ENCODE measurements at places on chromosomes 5 and 9. TPM values are rescaled to one million over a fixed set of nuclear protein-coding genes. Genes with fewer than 3 reads are reported as not detected.
A peak's percentile ranks its signal among the peaks of the same experiment; 100 is the strongest.

DNA sequence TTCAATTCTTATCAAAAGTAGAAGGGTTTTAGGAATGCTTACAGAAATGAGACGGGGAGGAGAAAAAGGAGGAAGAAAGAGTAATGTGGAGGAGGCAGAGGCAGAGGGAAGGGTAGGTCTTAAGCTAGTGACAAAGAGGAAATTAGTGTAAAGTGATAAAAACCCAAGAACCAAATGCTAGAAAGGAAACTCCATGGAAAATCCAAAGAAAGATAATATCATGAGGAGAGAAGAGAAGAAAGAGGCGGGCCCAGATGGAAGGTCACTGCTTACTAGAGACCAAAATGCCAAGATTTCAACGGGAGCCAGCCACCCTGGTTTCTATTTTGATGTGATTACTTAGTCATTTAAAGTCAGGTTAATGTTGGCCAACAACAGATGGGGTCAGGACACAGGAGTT lies 68.6 kb upstream of the IL12B start:
- no peak overlapping the region for H3K27ac ChIP-seq
- H3K36me3 ChIP-seq: no peaks in the 10 kb centered on the region
- no peaks in the 10 kb centered on the region for H3K4me1 ChIP-seq

- no peak overlapping the region for H3K27ac ChIP-seq
- H3K36me3 ChIP-seq: no peaks in the 10 kb centered on the region
- no peak overlapping the region for H3K4me3 ChIP-seq
- no peaks in the 10 kb centered on the region for H3K4me1 ChIP-seq
- no peaks in the 10 kb centered on the region for H3K27me3 ChIP-seq
Measured at GRCh38 chr5:15601274-15601673, 101.3 kb downstream of the FBXL7 start.

DNA sequence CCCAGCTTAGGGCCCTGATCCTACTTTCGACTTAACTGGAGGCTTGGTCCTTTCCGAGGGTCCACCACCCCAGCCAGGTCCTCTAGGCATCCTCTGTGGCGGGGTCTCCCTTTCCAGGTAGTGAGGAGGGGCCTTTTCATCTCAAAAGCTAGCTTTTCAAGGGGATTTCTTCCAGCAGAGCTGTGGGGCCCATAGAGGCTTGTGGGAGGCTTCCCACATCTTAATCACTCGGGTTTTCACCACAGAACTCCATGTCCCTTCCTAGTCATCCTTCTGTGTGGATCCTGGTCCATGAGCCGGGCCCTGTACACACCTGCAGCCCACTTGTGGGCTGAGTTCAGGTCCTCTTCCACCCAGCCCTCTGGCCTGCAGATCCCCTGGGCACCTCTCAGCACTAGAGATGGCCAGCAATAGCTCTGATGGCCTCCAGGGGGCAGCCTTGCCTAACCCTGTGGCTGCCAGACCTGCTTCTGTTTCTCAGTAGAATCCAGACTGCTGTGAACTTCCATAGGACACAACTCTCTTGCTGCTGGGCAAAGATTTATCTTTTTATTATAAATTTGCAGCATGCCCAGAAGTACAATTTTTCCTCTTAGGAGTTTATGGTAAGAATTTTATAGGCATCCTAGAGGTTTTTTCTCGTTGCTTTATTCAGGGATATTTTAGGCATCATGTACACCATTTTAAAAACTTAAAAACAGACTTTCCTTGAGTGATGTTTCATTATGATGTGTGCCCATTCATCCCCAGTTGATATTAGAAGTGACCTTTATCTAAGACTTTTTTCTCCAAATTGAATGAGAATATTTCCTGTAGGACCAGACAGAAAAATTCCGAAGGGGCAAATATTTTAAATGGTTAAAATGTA lies 208.9 kb downstream of the TRIO start:
- H3K4me3 ChIP-seq: no peak overlapping the region
- H3K4me1 ChIP-seq: no peaks in the 10 kb centered on the region
- no peaks in the 10 kb centered on the region for H3K36me3 ChIP-seq
- DNase-seq: peak; percentile 85

GRCh38 chr5:6041977-6042550 lies 336.3 kb downstream of the MED10 start:
- H3K4me1 ChIP-seq: no peaks in the 10 kb centered on the region
- H3K27me3 ChIP-seq: no peaks in the 10 kb centered on the region
- DNase-seq: no peak
- H3K27ac ChIP-seq: no peak overlapping the region

DNA sequence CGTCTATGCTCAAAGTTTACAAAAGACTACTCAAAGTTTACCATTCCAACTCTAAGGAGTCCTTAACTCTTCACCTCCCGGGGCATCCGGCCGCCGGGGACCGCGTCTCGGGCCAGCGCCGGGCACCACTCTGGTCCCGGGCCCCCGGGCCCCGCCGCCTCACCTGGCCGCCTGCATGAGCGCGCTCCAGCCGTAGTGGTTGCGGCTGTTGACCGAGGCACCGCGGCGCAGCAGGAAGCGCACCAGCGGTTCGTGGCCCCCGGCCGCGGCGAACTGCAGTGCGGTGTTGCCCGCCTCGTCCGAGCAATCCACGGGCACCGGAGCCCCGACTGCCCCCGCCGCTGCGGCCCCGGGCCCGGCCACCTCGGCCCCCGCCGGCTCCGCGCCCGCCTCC lies 388 bp downstream of the ANKS6 start:
- peak overlapping the region; percentile 71 for H3K27ac ChIP-seq
- peak; percentile 54 for DNase-seq
- H3K4me3 ChIP-seq: peak overlapping the region; percentile 85

DNA sequence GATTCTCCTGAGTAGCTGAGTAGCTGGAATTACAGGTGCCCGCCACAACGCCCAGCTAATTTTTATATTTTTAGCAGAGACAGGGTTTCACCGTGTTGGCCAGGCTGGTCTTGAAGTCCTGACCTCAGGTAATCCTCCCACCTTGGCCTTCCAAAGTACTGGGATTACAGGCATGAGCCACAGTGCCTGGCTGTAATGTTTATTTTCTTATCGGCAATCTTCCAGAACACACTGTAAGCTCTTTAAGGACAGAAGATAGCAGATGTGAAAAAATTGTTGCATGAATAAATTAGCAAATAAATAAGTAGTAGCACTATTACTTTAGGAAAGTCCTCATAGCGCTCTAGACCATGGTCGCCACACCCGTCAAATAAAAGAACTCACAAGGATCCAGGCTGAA lies 100.5 kb downstream of the ENC1 start:
- no peaks in the 10 kb centered on the region for H3K36me3 ChIP-seq
- no peaks in the 10 kb centered on the region for H3K27me3 ChIP-seq
- H3K4me1 ChIP-seq: peaks cover 30% of the 10 kb centered on the region
- H3K27ac ChIP-seq: no peak overlapping the region
- no peak for DNase-seq

GRCh38 chr5:65359981-65360380 lies 121.7 kb downstream of the ADAMTS6 start:
- H3K27me3 ChIP-seq: no peaks in the 10 kb centered on the region
- H3K4me3 ChIP-seq: no peak overlapping the region
- no peaks in the 10 kb centered on the region for H3K36me3 ChIP-seq

GRCh38 chr5:41508186-41508585 lies 2.2 kb downstream of the PLCXD3 start:
- H3K4me1 ChIP-seq: no peaks in the 10 kb centered on the region
- H3K36me3 ChIP-seq: no peaks in the 10 kb centered on the region
- H3K27ac ChIP-seq: no peak overlapping the region
- DNase-seq: no peak

- H3K4me1 ChIP-seq: no peaks in the 10 kb centered on the region
- H3K27ac ChIP-seq: no peak overlapping the region
- H3K4me3 ChIP-seq: no peak overlapping the region
Measured at GRCh38 chr9:76787677-76788076, 23.4 kb downstream of the PCA3 start.

DNA sequence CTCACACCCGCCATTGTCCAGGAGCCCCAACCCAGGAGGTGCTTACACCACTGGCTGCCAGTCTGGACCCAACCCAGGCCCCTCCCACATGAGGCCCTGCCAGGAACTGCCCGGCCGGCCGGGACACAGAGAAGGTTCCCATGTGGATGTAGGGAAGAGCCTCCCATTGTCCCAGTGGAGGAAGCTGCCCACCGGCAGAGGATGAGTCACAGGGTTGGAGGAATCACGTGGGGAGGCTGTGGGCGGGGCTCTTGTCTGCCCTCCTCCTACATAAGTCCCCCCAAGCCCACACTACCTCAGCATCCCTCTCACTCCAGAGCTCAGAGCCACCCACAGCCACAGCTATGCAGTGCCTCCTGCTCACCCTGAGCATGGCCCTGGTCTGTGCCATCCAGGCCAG lies 26.1 kb downstream of the PAEP start:
- H3K27me3 ChIP-seq: no peaks in the 10 kb centered on the region
- no peak overlapping the region for H3K27ac ChIP-seq
- no peaks in the 10 kb centered on the region for H3K36me3 ChIP-seq

DNA sequence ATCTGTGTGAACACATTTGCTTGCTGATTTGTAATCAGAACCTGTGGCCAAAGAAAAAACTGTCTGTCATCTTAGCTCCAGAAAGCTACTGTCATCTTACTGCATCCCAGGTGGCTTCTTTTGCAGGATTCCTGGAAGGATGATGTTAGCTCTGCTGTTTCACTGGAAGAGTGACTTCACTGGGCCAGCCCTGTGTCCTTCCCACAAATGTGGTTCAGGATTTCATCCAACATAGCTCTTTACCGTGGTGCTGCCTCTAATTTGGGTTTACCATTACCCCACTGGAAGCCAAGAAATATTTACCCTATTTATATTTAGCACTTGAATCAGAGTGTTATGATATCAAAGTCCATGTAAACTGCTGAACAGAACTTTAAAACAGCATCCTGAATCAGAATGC lies 501.0 kb downstream of the GADD45G start:
- no peaks in the 10 kb centered on the region for H3K27me3 ChIP-seq
- H3K36me3 ChIP-seq: no peaks in the 10 kb centered on the region
- H3K4me1 ChIP-seq: no peaks in the 10 kb centered on the region
- H3K27ac ChIP-seq: no peak overlapping the region
- H3K4me3 ChIP-seq: no peak overlapping the region

DNA sequence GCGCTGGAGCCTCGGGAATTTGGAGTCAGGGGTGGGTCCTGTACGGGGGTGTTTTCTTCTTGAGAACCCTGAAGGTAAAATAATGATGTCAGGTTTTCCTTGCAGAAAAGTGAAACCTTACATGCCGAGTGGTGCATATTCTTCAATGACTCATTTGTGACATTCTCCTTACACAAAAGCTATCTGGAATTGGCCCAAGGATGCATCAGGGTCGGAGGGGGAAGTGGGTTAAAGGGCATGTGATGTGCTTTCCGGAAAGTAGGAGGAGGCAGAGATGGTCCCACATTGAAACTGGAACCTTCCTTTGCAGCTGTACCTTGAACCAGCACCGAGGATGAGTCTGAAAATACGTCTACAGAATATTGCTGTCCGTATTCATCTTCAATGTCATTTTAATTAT lies 411.2 kb upstream of the IRX4 start:
- no peaks in the 10 kb centered on the region for H3K4me1 ChIP-seq
- DNase-seq: no peak
- no peaks in the 10 kb centered on the region for H3K27me3 ChIP-seq
- no peak overlapping the region for H3K4me3 ChIP-seq
- H3K36me3 ChIP-seq: no peaks in the 10 kb centered on the region

GRCh38 chr9:104301755-104302154 lies 202.3 kb upstream of the OR13F1 start:
- H3K4me3 ChIP-seq: no peak overlapping the region
- no peaks in the 10 kb centered on the region for H3K27me3 ChIP-seq
- no peak for DNase-seq
- H3K4me1 ChIP-seq: no peaks in the 10 kb centered on the region

- no peak for DNase-seq
- no peak overlapping the region for H3K4me3 ChIP-seq
- H3K4me1 ChIP-seq: no peaks in the 10 kb centered on the region
- no peaks in the 10 kb centered on the region for H3K36me3 ChIP-seq
- no peak overlapping the region for H3K27ac ChIP-seq
- no peaks in the 10 kb centered on the region for H3K27me3 ChIP-seq
Measured at GRCh38 chr5:169656125-169656901, 19.2 kb downstream of the DOCK2 start.

OR2V2 gene
- not detected for total RNA-seq

PDZD2 gene
- 4.0 TPM for total RNA-seq

HEMGN gene
- total RNA-seq: not detected

FAM151B gene
- total RNA-seq: 2.7 TPM

TAF11L11 gene
- total RNA-seq: not detected

OR1Q1 gene
- not detected for total RNA-seq

IL13 gene
- total RNA-seq: not detected
